ENCODE measurements at places on chromosomes 11 and 22. TPM values are rescaled to one million over a fixed set of nuclear protein-coding genes. Genes with fewer than 3 reads are reported as not detected.

Gene NPAS4
- total RNA-seq: 0.34 TPM

GRCh38 chr22:28001171-28001835 lies 82.2 kb upstream of the PITPNB start:
- DNase-seq: no peak
- H3K36me3 ChIP-seq: no peaks in the 10 kb centered on the region
- H3K27ac ChIP-seq: no peak overlapping the region

Gene RHOD
- total RNA-seq: not detected

Gene SPA17
- 2.6 TPM for total RNA-seq

DNA sequence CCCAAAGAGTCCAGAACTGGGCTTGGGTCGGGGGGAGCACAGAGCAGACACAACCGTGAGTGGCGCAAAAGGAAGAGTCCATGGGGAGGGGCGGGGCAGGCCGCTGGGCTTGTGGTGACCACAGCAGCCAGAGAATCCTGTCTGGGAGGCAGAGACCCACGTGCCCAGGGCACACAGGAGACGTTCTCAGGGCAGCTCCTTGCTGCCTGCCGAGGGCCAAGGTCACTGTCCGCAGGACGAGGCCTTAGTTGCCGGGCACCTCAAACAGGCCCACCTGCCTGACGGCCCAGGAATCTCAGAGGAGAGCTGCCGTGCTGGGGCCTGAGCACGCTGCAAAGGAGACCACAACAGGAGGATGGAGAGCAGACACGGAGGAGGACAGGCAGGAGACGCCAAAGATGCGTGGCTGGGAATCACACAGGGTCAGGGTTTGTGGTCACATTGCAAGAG lies 87.8 kb downstream of the MYEOV start:
- H3K4me3 ChIP-seq: no peak overlapping the region
- peak overlapping the region; percentile 34 for H3K27ac ChIP-seq
- no peaks in the 10 kb centered on the region for H3K27me3 ChIP-seq
- DNase-seq: no peak

- H3K4me1 ChIP-seq: no peaks in the 10 kb centered on the region
- no peak overlapping the region for H3K27ac ChIP-seq
- H3K27me3 ChIP-seq: peaks cover 2% of the 10 kb centered on the region
- DNase-seq: peak; percentile 60
- no peak overlapping the region for H3K4me3 ChIP-seq
- no peaks in the 10 kb centered on the region for H3K36me3 ChIP-seq
These were observed 61.1 kb downstream of the WT1 start for GRCh38 chr11:32374261-32374711.

GRCh38 chr11:130786586-130786985 lies 129.7 kb downstream of the SNX19 start:
- no peak overlapping the region for H3K4me3 ChIP-seq
- no peaks in the 10 kb centered on the region for H3K4me1 ChIP-seq
- no peaks in the 10 kb centered on the region for H3K36me3 ChIP-seq
- H3K27me3 ChIP-seq: peaks cover 2% of the 10 kb centered on the region
- no peak for DNase-seq

Gene ST14
- not detected for total RNA-seq

DNA sequence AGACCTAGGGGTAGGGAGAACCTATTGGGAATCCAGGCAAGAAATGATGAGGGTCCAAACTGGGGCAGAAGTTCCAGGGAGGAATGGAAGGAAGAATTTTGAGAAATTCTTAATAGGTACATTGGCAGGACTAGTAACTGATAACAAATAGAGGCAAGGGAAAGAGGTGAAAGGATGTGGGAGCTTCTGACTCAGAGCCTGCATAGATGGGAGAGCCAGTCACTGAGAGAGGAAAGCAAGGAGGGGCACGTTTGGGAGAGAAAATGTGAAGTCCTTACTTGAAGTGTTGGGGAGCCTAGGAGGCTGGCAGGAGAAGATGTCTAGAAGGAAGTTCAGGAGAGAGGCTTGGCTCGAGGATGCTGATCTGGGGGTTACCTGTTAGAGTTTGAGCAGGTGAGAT lies 104.6 kb upstream of the NCAM1 start:
- peaks cover 9% of the 10 kb centered on the region for H3K4me1 ChIP-seq
- no peak overlapping the region for H3K4me3 ChIP-seq
- H3K36me3 ChIP-seq: no peaks in the 10 kb centered on the region
- H3K27me3 ChIP-seq: peaks cover 44% of the 10 kb centered on the region

DNA sequence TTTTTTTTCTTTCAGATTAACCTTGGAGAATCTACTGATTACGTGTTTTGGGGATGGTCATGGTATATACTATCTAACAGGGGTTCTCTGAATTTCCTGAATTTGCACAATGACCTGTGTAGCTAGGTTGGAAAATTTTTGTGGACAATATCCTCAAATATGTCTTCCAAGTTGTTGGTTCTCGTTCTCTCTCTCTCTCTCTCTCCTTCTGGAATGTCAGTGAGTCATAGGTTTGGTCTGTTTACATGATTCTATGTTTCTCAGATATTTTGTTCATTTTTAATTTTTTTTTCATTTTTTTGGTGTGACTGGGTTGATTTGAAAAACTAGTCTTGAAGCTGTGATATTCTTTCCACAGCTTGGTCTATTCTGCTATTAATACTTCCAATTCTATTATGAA lies 604.0 kb upstream of the ANO3 start:
- no peaks in the 10 kb centered on the region for H3K27me3 ChIP-seq
- no peak overlapping the region for H3K4me3 ChIP-seq

GRCh38 chr22:27107824-27108223 lies 450.4 kb downstream of the MIAT start:
- H3K27ac ChIP-seq: no peak overlapping the region
- no peak overlapping the region for H3K4me3 ChIP-seq
- DNase-seq: no peak
- H3K4me1 ChIP-seq: no peaks in the 10 kb centered on the region
- H3K27me3 ChIP-seq: peaks cover 3% of the 10 kb centered on the region
- H3K36me3 ChIP-seq: no peaks in the 10 kb centered on the region

- DNase-seq: peak; percentile 86
- peaks cover 87% of the 10 kb centered on the region for H3K36me3 ChIP-seq
- H3K4me1 ChIP-seq: peaks cover 95% of the 10 kb centered on the region
- H3K27me3 ChIP-seq: no peaks in the 10 kb centered on the region
- H3K4me3 ChIP-seq: peak overlapping the region; percentile 45
These were observed 27.1 kb downstream of the CYTH4 start for GRCh38 chr22:37309211-37310074.

Gene FAM181B
- not detected for total RNA-seq

Data from activated CD8-positive, alpha-beta T cell treated with anti-CD3 and anti-CD28 coated beads, Interleukin-2, amount 10 ng/mL, durations not matched to agents 7 days and 5 days (primary cell).